Activated T-helper 17 cell treated with anti-CD3 and anti-CD28 coated beads, Interleukin-2, amount 50 U/mL, for 72 hours (primary cell): ENCODE measurements at places on chromosomes 5 and 9.
A peak's percentile ranks its signal among the peaks of the same experiment; 100 is the strongest.

- peak; percentile 82 for ATAC-seq
Measured at GRCh38 chr5:157718519-157718918, 12.7 kb upstream of the THG1L start.

- ATAC-seq = no peak
Measured at GRCh38 chr9:70607926-70608325, 193.5 kb upstream of the KLF9 start.

DNA sequence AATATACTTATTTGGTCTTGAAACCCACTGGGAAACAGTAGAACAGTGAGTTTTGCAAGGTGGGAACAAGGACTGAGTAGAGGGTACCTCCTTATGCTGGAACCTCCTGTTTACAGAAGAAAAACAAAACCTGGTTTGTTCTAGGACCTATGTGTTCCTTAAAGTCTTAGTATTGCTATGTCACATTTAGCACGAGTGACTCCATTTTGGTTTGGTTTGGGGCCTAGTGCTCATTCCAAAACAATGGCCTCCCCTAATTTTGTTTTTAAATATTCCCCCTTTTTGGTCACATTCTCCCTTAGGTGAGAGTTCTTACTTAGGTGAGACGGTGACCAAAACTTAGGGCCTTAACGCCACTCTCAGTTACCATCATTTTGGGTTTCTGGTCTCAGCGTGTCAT lies 6.2 kb upstream of the NANS start:
- ATAC-seq = no peak

GRCh38 chr9:78187763-78188484 lies 48.0 kb upstream of the CEP78 start:
- ATAC-seq = no peak

DNA sequence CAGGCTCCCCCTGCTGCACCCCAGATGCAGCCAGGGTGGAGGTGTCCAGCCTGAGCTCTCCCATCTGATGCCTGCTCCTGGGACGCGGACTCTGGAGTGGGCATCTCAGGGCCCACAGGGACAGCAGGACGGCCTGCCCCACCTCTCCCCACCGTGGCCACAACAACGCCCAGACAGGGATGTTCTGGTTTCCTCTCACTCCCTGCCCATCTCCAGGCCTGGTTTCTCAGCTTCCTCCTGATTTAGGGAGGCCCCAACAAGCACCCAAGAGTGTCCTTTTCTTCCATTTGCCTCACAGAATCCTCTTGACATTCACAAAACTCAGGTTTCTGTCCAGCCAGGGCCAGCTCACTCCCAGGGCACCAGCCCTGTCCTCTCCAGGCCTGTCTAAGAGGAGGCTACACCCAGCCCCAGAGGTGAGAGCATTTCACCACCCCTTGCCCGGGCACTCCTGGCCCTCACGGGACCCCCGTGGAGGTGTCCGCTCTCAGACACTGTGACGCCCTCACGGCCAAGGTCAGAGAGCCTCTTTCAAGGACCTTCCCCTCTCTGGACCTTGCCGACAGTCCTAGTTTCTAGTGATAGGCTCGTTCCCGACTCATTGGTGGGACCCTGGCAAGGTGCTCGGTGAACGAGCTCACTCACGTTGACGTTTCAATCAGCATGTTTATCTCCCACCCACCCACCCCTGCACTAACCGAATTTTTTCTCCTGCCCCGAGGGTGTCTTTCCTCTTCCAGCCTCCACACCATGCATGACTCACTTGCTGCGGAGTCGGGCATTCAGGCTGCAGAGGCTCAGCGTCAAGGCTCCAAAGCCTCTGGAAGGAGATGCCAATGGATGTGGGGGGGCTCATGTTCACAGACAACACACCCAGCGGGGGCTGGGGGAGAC lies 62.0 kb upstream of the UNC5A start:
- ATAC-seq = no peak
